ENCODE measurements at places on chromosomes 6 and 20. TPM values are rescaled to one million over a fixed set of nuclear protein-coding genes. Genes with fewer than 3 reads are reported as not detected.

Gene GSTA2
- total RNA-seq: 113 TPM

Gene OTOR
- not detected for total RNA-seq

- no peak for DNase-seq
These were observed 754 bp downstream of the TNF start for GRCh38 chr6:31575952-31576685.

DNA sequence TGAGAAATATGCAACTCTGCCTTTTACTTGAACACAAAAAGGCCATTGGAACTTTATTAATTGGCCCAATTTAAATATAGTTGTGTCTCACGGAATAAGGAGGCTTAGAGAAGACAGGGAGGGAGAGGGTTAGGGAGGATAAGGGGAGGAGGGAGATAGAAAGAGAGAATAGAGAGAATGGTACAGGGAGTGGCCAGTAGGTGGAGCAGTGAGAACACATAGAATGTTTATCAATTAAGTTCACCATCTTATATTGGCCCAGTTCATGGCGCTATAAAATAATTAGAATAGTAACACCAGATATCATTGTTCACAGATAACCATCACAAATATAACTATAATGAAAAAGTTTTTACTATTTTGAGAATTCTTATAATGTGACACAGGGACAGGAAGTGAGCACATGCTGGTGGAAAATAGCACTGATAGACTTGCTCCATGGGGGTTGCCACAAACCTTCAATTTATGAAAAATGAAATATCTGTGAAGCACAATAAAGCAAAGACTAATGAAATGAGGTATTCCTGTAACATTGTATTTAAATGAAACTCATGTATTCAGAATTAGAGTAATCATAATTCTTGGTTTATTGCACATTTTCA is 374.1 kb upstream of the MANEA start:
- DNase-seq: no peak

GRCh38 chr20:59148701-59149493 is 14.7 kb upstream of the ZNF831 start:
- DNase-seq: no peak

DNA sequence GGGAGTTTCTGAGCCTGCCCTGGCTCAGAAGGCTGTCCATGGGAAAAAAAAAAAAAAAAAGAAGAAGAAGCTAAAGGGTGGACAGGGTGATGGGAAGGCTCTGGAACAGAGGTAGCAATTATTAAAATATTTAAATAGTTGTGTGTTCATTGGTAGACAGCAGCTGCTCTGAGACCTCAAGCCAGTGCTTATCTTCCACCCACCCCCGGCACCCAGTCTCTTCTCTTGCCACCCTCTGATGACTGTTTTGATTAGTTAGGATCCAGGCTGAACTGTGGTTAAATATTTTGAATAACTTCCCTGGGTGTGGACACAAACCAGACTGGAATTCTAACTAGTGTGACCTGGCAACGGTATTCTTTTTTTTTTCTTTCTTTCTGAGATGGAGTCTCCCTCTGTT is 16.9 kb upstream of the SRSF3 start:
- peak; percentile 31 for DNase-seq

DNA sequence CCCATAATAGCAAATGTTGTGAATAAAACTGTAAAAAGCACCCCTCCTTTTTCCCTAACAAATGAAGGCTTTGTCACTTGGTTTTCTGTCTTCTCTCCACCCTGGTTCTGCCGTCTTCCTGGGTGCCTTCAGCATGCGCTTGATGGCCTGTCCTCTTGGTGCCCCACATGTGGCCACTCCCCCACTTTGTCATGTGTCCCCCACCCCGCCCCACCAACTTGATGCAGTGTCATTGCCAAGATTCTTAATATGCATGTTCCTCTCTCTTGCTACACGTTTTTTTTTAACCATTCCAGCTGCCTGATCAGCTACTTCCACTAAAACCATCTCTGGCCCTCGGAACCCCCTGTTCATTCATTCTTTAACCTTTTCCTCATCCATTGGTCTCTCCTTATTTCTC is 340.3 kb downstream of the QKI start:
- no peak for DNase-seq

- no peak for DNase-seq
These were observed 104.5 kb upstream of the RNF24 start for GRCh38 chr20:4119854-4120209.

- DNase-seq: peak; percentile 84
These were observed at the start of gene VWA7 for GRCh38 chr6:31776989-31777666. Gene VWA7 (minus strand): TSS chr6:31777328. CDS start chr6:31776779, 549 bp downstream.

Data from mucosa of gallbladder (tissue), 1 donor.